ENCODE measurements at places on chromosomes 7 and 10.

DNA sequence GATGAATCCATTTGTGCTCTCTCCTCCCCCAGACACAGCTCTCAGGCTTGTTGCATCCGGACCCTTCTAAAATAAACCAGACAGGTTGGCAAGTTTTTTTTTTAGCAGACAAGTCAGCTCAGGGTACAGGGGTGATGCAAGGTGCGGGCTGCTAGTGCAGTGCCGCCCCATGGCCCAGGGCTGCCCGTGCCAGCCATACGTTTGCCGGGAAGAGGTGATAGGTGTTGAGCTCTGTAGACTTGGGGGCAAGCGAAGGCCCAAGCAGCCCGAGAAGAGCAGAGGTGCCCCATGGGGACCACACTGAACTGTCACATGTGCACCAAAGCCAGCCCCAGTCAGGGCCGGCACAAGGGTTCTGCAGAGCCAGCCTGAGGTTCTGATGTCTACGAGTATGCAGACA is 57.1 kb upstream of the PDSS1 start:
- no peak for DNase-seq

DNA sequence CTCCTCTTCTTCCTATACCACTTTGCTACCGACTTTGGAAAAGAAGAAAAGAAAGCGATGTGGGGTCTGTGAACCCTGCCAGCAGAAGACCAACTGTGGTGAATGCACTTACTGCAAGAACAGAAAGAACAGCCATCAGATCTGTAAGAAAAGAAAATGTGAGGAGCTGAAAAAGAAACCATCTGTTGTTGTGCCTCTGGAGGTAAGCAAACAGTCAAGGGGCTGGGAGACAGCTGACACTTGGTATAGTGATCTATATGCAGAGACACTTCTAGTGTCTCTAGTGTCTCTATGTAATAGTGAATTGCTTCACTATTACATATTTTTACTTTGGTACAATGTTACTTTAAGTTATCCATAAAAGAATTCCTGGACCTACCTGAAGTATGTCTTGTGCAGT is 13.9 kb downstream of the TET1 start:
- no peak for DNase-seq

DNA sequence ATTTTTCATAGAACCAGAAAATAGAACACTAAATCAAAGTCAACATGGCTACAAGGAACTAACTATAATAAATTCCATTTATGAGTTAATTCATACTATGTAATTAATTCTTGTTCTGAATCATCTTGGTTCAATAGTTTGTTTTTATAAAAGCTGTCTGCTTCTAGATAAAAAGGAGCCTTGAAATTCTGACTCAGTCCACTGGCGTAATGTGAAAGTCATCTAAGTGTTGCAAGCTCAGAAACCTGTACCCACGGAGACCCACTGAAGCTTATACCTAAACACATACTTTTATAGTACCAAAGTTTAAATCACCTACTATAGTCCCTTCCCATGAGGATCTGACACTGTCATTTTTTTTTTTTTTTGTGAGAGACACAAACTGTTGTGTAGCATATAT is 489.4 kb downstream of the SEMA3D start:
- no peak for DNase-seq

GRCh38 chr7:89943525-89944050 is 210.7 kb upstream of the STEAP1 start:
- no peak for DNase-seq

DNA sequence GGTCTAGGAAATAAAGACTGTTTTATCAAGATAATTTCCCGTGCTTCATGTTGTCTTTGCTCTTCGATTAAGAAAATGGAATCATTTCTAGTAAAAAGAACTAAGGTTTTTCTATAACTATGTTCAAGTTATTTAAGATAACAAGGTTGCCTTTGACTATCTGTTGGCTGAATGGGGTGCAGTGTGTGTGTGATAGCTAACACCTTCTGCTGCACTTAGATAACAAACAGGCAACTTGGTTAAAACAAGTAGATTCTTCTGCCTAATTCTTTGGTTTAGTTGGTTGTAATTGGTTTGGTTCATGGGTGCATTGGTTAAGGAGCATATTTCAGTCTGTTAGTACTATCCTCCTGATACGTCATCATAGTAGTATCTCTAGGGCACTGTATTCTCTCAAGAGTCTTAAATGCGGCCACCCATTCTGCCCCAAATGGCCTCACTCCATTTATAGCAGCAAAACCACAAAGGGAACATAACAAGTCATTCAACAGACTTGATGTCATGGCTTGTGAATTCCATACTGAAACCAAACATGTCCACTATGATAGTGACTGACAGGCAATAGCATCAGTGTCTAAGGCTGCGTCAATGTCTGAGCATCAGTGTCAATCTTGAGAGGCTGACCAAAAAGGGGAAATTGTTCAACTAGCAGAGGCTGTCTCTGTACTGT is 55.7 kb downstream of the CCDC3 start:
- no peak for DNase-seq

GRCh38 chr10:106711313-106711906 is 453.1 kb downstream of the SORCS1 start:
- DNase-seq = peak; percentile 8

GRCh38 chr7:112052993-112053736 is 153.0 kb downstream of the DOCK4 start:
- DNase-seq = no peak
